ENCODE measurements at places on chromosomes 13 and 19. TPM values are rescaled to one million over a fixed set of nuclear protein-coding genes. Genes with fewer than 3 reads are reported as not detected.

GRCh38 chr13:79108914-79109643 is 297.0 kb downstream of the RBM26 start:
- DNase-seq = no peak

GRCh38 chr13:110640591-110641029 is 25.3 kb downstream of the NAXD start:
- peak; percentile 66 for DNase-seq

DNA sequence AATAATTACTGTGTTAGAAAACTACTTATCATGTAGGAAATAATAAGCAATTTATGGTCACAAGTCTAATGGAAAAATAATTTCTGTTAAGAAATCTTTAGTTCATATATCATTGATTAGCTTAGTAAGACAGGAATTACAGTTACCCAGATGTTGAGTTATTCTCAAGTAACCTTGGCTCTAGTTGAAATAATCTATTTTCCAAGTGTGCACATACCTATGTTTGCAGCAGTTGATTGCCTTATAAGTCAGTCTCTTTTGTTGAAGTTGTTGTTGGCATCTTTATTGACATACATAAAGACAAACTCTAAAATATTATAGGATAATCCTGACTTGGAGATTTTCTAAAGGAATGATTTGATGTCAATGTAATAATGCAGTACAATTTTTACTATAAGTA is 511.4 kb upstream of the KLF12 start:
- no peak for DNase-seq

DNA sequence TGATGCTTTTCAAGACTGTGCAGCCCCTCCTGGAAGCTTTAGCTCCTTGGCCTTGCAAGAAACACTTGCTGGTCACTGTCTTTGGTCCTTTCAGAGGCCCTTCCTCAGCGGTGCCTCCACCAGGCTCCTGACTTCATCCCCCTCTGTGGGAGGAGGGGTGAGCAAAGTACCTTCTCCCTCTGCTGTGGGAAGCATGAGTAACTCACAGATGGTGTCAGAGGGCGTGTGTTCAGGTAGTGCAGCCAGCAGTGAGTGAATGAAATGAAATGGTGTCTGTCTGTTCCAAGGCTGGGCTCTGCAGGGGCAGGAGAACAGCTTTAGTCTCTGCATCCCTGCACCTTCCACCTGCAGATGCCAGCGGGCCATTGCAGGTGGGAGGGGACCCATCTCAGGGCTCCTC is 102.9 kb downstream of the SHISA2 start:
- DNase-seq = no peak

DNA sequence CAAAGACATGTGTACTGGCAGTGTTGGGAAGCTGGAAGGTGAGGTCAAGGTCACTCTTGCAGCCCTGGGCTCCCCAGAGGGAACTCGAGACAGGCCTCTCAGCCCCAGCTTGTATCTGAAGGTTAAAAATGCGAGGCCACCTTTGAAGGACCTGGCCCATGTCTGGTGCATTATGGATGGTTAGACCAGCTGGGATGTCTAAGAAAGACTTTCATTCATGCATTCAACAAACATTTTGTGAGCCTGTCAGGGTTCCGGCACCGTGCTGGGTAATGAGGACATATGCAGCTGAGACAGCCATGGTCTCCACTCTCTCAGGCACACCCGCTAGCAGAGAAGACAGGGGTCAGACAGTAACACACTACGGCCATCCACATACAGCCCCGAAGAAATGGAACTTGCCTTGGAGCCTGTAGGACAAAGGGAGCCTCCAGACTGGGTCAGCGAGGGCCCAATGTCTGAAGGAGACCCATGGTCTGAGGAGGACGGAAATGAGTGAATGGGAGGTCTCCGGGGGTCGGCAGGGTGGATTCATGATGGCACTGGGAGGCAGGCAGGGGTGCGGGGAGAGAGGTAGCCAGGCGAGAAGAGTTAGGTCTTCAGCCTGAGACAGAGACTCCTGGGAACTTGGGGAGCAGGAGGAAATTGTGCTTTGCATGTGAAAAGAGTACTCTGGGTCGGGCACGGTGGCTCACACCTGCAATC is 19.0 kb downstream of the VSTM2B start:
- peak; percentile 75 for DNase-seq

Gene SYT3
- total RNA-seq = 0.30 TPM

Gene TMEM86B
- total RNA-seq = 9.4 TPM
